Fibroblast of the aortic adventitia (primary cell): ENCODE measurements at places on chromosomes 1 and 21.

DNA sequence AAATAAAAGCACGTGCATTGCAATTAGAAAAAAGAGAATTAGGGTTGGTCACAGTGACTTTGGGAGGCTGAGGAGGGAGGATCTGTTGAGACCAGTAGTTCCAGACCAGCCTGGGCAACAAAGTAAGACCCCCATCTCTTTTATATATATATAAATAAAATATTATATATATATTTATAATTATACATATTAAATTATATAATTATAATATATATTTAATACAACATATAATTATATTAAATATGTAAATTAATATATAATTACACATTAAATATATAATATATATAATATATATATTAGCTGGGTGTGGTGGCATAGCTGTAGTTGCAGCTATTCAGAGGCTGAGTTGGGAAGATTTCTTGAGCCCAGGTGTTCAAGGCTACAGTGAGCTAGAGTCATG, 23.2 kb downstream of the TMEM200B start:
- DNase-seq: no peak

GRCh38 chr1:110074166-110074565, 3.7 kb upstream of the ALX3 start:
- no peak for DNase-seq

DNA sequence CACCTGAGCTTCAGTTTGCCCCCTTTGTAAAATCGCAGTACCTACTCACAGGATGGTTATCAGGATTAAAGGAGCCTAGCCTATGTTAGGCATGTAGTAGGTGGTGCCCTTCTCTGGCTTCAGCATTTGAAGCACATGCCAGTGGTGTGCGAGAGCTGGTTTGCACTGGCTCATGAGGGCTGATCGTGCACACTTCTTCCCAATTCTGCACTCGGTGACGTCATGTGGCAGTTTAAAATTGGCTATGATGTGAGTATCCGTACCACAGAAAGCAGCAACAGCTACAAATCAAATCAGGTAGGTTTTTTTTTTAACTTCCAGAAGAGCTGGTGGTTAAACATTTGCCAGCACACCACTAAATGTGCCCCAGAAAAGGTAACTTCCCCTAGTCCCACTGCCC, 13.5 kb downstream of the FOXO6 start:
- DNase-seq: no peak

DNA sequence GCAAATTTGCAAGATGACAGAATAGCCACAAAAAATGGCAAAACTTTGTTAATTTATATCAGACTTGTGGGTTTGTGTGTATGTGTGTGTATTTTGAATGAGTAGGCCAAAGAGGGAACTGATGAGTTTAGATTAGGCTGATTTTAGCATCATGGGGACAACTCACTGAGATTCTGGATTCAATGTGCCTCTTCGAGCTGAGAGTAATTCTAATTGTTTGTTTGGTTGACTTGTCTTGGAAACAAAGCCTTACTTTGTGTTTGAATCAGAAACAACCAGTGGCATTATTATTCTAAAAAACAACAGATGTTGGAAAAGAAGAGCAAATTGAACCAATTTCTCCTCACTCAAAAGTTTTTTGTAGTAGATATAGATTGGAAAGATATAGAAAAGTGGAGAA, 40.5 kb upstream of the C21orf91 start:
- no peak for DNase-seq

DNA sequence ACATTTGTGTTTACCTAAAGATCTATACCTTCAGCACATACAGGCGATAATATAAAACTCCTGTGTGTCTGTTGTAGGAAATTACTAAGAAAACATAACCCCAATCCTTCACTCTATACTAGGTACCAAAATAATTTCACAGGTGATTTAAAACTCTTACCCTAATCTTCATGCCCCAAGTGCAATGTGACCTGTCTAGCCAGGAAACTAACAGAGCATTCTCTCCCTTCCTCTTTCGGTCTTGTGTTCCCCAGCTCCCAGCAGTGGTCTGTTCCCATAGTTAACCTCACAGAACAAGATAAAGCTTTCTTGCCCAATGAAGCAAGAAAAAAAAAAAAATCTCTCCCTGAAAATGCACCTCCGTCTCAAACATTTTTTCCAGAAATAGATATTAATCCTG, 493.5 kb downstream of the DPYD start:
- no peak for DNase-seq

DNA sequence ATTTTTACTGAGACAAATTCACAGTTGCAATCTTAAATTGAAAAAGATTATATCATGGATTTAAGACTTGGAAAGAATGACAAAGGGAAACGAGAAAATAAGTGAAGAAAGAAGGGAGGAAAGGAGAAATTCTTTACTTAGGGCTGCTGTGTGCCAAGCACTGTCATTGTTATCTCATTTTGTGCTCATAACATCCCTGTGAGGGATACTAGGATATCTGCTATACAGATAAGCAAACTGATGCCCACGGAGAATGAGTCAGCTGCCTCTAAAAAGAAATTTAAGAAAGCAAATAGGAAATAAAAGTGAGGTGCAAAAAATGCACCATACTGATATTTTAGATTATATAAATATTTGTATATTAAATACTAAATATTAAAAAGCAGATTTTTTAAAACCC, 183.6 kb upstream of the NR5A2 start:
- peak; percentile 51 for DNase-seq

DNA sequence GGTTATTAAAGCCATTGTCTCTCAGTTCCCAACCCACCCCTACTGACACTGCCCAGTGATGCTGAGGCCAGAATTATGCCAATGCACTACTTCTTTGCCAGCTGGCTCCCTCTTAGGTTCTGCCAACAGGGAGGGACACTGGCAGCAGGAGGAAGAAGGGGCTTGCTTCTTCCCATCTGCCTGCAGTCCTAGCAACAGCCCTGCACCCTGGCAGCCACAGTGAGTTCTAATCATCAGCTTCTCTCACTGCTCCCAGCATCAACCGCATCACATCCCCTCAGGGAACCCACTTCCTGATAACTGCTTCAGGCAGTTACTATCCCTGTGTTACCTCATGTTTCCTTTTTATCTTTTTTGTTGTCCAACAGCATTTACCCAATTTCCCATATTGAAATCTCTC, 86.2 kb downstream of the UBR4 start:
- peak; percentile 10 for DNase-seq

DNA sequence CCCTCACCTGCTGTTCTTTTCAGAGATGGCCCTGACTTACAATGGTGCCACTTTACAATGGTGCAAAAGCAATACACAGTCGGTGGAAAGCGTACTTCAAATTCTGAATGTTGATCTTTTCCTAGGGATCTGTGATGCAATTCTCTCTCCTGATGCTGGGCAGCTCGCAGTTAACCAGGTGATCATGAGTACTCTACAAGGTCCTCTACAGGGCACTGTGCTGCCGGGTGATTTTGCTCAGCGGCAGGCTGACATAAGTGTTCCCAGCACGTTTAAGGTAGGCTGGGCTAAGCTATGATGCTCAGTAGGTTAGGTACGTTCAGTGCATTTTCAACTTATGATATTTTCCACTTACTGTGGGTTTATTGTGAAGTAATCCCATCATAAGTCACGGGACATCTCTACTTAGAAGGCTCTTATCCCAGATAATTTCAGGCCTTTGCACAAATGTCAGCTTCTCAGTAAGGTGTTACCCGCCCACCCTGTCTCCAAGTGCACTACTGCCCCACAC, 126.5 kb downstream of the KCNN3 start:
- no peak for DNase-seq

DNA sequence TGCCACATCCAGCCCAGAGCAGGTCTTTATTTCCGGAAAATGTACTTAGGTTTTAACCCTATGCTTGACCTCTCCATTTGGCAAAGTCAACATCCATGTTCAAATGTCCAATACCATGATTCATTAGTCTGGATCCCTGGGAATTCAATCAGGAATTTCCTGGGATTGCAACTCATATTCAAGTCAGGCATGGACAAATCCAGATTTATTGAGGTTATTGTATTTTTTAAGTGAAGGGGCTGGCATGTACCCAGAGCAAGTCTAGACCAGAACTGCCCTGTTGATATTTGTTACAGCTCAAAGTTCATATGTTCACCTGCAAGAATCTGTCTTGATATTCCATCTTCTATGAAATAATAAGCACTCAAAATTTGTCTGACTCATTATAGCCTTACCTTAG, 521.1 kb downstream of the ADGRL2 start:
- peak; percentile 20 for DNase-seq

- no peak for DNase-seq
These were observed 9.1 kb downstream of the PPFIA4 start for GRCh38 chr1:203035111-203036000.

DNA sequence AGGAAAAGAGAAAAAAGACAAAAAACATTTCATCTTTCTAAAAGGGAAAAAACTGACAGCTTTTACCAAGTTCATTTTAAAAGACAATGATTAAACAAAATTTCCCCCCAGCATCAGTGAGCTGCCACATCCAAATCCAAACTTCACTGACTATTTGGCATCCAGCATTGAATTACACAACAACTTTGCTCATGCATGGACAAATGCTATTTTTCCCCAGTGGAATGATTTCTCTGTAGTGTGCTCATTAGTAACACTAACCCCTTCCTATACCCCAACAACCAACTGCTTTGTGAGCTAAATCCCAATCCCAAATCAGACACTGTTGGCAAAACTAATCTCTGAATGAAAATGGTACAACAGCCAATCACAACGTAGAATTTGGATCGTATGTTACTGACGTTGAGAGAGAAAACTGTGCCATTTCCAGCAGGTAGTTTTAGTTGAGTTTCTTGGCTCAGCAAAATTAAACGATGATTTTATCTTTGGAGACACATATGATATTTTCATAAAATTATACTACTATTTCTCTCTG, 37.9 kb downstream of the PIK3R3 start:
- peak; percentile 37 for DNase-seq

GRCh38 chr1:165551469-165551868, 7.7 kb downstream of the LRRC52 start:
- no peak for DNase-seq

GRCh38 chr1:168053681-168054080, 83.0 kb downstream of the GPR161 start:
- DNase-seq: no peak

DNA sequence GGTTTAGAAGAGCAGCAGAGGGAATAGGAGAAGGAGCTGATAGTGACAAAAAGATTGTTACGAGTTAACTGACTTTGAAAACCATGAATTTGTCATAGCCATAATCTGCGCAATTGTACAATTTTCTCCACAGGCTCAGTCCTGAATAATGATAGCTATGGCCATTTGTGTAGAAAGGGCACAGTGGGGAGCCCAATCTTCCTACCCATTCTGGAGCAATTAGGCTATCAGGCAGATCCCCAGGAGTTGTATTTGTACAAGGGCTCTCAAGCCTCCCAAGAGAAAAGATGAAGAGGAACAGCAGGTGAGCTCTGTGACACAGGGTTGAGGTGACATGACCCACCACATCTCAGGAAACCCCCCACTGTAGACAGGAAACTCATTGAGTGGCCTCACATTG, 42.1 kb upstream of the SAMD13 start:
- no peak for DNase-seq

DNA sequence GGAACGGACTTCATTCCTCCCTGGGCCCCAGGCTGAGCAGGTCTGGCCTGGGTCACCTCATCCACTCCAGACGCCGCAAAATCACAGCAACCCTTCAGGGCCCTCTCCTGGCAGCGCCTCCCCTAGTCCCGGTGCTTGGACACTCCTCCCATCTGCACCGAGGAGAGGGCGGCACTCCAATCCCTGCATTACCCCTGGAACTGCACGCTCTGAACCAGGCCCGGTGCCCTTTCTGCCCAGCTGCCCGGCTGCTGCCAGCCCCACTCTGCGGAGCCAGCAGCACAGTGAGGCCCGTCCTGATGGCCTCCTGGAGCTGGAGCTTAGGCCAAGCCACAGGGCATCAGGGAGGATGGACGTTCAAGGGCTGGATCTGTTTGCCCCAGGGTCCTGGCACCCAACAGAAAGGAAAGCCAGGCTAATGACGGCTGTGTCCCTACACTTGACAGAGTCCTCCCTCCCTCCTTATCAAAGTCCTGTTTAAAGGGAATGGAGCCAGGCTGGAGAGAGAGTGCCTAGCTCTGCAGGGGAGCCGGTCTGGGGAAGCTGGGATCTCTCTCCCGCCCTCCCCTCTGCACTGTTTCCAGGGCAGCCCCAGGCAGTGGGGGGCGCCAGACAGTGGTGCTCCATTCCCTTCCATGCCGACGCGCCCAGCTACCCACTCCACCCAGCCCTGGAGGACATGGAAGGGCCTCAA, 12.7 kb downstream of the COL6A2 start:
- peak; percentile 44 for DNase-seq

GRCh38 chr1:43789604-43790550, 82.5 kb downstream of the ST3GAL3 start:
- no peak for DNase-seq

- DNase-seq: no peak
These were observed 62.5 kb downstream of the ADAMTS1 start for GRCh38 chr21:26782747-26783146.

GRCh38 chr1:2909797-2910196, 108.3 kb upstream of the TTC34 start:
- DNase-seq: no peak

DNA sequence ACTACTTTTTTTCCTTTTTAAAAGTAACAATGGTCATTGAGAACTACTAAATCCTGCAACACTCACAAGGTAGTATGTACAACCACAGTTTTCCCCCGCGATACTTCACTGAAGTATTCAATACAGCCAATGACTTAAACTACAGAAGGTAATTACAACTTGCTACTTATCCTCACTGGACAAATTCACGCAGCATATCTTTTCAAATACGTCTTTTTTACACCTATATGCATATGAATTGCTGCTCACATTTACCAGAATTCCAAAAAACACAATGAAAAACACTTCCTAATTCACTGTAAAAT, 12.4 kb downstream of the NRIP1 start:
- no peak for DNase-seq

- DNase-seq: no peak
These were observed 133.3 kb upstream of the CHRM3 start for GRCh38 chr1:239253032-239253431.

- no peak for DNase-seq
These were observed 61.5 kb downstream of the KIAA0040 start for GRCh38 chr1:175131095-175131494.

DNA sequence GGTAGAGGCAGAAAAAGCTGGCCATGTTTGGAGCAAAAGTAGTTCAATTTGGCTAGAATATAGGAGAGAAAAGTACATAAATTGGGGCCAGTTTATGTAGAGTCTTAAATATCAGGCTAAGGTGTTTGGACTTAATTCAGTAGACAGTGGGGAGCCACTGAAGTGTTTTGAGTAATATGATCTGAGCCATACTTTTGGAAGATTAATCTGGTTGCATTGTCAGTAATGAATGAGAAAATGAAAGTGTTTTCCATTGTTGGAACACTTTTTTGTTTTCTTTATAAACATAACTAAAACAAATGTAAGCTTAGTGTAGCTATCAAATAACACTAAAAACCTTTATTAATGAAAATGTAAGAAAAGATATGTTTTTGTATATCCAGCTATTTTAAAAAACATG, 42.1 kb downstream of the POU2F1 start:
- DNase-seq: no peak

- DNase-seq: no peak
These were observed 9.1 kb downstream of the SSBP3 start for GRCh38 chr1:54397090-54397591.

DNA sequence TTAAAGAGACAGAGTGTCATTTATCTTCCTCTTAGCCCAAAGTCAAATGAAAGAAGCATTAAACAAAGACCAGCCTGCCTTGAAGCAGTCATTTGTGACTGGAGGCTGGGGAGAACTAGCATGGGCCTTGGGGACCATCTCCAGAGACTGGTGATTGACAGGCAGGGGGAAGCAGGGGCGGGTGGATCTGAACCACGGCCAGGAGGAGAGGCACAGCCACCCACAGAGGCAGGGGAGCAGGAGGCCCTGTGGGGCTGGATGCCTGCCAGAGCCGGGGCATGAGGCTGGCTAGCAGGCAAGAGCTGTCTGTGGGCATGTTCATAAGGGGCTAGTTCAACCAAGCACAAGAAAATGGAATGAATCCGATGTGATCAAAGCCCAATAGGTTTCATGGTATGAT, 73.9 kb downstream of the PLXNA2 start:
- no peak for DNase-seq
